Stimulated activated CD8-positive, alpha-beta memory T cell treated with anti-CD3 and anti-CD28 coated beads, Interleukin-7, amount 100 ng/mL, for 1 hour (primary cell): ENCODE measurements at places on chromosomes 13 and 19.

DNA sequence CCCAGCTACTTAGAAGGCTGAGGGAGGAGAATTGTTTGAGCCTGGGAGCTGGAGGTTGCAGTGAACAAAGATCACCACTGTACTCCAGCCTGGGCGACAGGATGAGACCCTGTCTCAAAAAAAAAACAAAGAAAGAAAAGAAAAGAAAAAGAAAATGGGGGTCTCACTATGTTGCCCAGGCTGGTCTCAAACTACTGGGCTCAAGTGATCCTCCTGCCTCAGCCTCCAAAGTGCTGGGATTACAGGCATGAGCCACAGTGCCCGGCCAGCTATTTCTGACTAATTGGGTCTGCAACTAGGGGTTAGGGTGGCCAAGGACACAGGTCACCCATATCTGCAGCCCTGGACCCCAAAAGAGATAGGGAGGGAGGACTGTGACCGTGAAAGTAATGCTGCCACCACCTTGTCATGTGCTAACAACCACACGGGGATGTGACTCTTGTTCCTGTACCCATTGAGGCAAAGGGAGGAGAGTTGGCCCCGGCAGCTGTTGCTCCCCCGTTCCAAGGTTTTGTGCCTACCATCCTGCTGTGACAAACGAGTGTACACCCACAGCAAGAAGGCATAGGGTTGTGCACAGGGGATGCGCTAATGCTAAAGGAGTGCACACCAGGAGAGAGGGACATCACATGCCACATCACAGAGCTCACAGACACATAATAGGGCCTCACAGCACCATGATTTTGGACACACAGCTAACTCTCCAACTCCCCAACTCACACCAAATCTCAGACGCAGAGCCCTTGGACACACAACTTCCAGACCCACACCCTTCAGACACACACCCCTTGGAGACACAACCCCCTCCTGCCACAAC, 619 bp downstream of the MEF2B start:
- DNase-seq: no peak

GRCh38 chr13:31172535-31172934, 10.8 kb upstream of the HSPH1 start:
- DNase-seq: no peak

GRCh38 chr13:69580255-69580654, 527.4 kb upstream of the ATXN8OS start:
- no peak for DNase-seq

DNA sequence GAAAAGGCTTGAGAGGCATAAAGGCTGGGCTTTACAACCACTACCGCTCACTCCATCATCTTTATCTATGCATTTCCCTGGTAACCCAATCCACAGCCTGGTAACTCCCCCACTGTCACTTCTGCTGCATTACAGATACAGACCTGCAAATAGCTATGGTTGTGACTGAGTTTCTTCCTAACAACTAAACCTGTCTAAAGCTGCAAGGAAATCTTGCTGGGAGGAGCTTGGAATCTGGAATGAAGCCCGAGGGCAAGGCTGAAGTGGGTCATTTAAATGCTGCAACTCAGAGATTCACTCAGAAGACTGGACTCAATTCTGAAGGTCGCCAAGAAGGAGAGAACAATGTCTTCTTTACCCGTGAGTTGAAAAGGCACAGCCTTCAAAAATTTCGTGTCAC, at the start of gene LGALS13:
Gene LGALS13 (plus strand): TSS at position 301 of the 400 bp plus-strand sequence. CDS start 45 bp downstream, at position 346.
- no peak for DNase-seq

DNA sequence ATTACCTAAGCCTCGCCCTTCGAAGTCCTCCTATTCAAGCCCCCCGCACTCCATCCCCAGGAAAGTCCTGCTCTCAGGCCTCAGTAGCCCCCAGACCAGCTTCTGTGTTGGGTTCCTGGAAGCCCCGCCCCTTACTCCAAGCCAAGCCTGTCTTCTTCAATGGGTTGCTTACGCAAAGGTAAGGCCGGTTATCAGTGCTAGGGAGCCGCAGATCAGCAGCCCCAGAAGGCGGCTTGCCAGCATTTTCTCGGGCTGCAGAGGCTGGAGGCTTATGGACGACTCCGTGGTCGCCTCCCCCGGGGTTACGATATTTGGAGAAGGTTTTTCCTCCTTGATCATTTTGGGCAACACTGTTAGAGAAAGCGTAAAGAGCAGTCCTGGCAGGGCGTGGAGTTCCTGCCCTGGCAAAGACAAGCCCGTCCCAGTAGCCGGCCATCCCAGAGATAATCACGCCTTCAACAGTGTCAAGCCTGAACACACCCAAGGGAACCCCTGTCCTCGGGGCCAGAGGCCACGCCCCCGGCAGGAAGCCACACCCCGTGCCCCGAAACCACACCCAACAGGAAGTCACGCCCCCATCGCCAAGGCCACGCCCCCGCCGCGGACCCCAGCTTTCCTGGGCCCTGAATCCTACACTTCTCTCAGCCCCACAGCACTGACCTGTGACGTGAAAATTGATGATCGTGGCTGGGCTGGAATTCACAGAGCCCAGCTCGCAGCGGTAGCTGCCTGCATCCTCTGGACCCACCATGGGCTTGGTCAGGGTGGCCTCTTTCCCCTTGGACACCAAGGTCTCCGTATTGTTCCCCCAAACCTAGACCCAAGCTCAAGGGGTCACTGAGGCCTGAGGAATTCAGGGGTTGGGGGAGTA, 954 bp upstream of the RASIP1 start:
- no peak for DNase-seq
